ENCODE measurements at places on chromosomes 6 and 20. TPM values are rescaled to one million over a fixed set of nuclear protein-coding genes. Genes with fewer than 3 reads are reported as not detected.

APMAP gene
- 178 TPM for total RNA-seq

ALDH5A1 gene
- total RNA-seq, result 7.4 TPM

ULBP2 gene
- total RNA-seq, result 3.3 TPM

ADA gene
- 61.2 TPM for total RNA-seq

TFB1M gene
- total RNA-seq, result 9.7 TPM

SYTL3 gene
- total RNA-seq, result 1.8 TPM

VIP gene
- total RNA-seq, result not detected

SEL1L2 gene
- total RNA-seq, result not detected

TAAR1 gene
- not detected for total RNA-seq

POLR3F gene
- 15.4 TPM for total RNA-seq

HLA-DMA gene
- total RNA-seq, result 3.4 TPM

HCK gene
- total RNA-seq, result 0.14 TPM

GLP1R gene
- not detected for total RNA-seq

PDE7B gene
- total RNA-seq, result 0.95 TPM

HRH3 gene
- total RNA-seq, result not detected

C20orf141 gene
- not detected for total RNA-seq

FRK gene
- 1.3 TPM for total RNA-seq

SUMO4 gene
- not detected for total RNA-seq

GFOD1 gene
- 1.2 TPM for total RNA-seq

GTF2H4 gene
- 23.2 TPM for total RNA-seq

TCF21 gene
- total RNA-seq, result not detected

PRKN gene
- total RNA-seq, result not detected

SAPCD1 gene
- total RNA-seq, result 5.9 TPM

ABT1 gene
- total RNA-seq, result 14.3 TPM

Data from A549 treated with ZK216348 at 1 μM for 4 hours (cell line).